ENCODE measurements at places on chromosomes 2 and 18. TPM values are rescaled to one million over a fixed set of nuclear protein-coding genes. Genes with fewer than 3 reads are reported as not detected.

Gene IGFBP5
- total RNA-seq = not detected

Gene ICOS
- total RNA-seq = not detected

Gene CPS1
- total RNA-seq = 0.20 TPM

Gene MEIS1
- total RNA-seq = 7.3 TPM

Gene FBLN7
- 0.25 TPM for total RNA-seq

All from OCI-LY7 (cell line).